ENCODE measurements at places on chromosomes 16 and 17.

GRCh38 chr16:52770828-52771227 lies 223.9 kb upstream of the TOX3 start:
- DNase-seq = no peak

DNA sequence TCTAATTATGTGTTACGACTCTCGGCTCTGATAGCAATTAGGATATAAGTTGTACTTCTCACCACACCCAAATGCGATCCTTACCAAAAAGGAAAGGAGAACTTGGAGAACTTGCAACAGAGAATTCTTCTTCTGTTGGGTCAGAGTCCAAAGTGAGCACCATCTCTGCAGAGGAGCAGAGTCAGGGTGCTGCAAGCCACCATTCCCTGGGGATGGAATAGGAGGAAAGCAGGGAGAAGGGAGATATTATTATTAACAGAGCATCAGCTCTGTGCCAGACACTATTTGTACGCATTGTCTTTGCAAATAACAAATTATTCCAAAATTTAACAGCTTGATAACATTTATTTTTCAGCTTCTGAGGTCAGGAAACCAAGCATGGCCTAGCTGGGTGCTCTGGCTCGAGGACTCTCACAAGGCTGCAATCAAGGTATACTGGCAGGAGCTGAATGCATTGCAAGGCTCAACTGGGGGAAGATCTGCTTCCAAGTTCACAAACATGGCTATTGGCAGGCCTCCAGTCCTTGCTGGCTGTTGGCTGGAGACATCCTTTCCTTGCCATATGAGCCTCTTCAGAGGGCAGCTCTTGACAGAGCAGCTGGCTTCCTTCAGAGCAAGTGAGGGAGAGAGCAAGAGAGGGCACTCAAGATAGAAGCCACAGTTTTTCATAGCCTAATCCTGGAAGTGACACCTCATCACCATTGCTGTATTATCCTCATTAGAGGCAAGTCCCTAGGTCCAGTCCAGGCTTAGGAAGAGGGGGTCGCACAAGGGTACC lies 296.2 kb upstream of the CDH5 start:
- no peak for DNase-seq

DNA sequence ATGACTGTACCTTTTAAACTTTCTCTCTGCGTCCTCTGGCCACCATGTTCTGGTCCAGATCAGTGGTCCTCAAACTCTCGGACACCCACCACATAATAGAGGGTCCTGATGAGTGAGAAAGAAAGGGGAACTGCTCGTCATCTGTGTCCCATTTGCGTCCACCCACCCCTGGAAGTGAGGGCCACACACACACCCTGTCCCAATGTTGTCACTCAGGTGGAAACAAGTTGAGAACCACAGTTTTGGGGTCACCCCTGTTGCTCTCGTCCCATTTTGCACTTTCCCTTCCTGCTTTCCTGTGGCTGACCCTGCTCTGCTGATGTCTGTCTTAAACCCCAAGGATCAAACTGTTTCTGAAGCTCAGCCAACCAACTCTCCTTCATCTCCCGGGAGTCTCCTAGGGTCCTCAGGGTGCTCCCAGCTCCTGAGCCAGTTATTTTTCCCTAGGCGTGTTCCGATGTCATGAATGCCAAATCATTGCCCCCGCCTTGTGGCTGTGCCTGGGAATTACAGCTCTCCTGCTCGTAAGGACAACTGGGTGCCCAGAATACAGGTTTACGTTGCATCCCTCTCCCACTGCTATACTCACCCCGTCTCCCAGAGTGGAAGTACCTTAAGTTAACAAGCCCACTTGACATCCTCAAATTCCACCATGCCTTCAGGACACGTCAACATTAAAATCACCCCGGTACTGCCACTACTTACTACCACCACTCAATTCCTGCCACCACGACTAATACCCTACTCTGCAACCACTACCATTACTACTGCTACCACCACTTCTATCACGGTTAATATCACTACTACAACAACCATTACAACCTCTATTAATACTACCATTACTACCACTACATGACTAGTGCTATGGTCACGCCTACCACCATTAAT lies 26.0 kb upstream of the HNF1B start:
- peak; percentile 33 for DNase-seq

GRCh38 chr17:5898406-5898805 lies 171.8 kb upstream of the WSCD1 start:
- DNase-seq = no peak

GRCh38 chr17:7295230-7296180 lies 1.1 kb upstream of the YBX2 start:
- DNase-seq = no peak

- peak; percentile 68 for DNase-seq
These were observed 51.1 kb downstream of the ADAMTS18 start for GRCh38 chr16:77383606-77384187.

GRCh38 chr16:54582631-54583250 lies 296.2 kb upstream of the IRX3 start:
- DNase-seq = no peak

- peak; percentile 85 for DNase-seq
These were observed at the start of gene CIBAR2 for GRCh38 chr16:85112364-85112763. Gene CIBAR2 (minus strand): TSS chr16:85112472. CDS start chr16:85112352, 120 bp downstream.

DNA sequence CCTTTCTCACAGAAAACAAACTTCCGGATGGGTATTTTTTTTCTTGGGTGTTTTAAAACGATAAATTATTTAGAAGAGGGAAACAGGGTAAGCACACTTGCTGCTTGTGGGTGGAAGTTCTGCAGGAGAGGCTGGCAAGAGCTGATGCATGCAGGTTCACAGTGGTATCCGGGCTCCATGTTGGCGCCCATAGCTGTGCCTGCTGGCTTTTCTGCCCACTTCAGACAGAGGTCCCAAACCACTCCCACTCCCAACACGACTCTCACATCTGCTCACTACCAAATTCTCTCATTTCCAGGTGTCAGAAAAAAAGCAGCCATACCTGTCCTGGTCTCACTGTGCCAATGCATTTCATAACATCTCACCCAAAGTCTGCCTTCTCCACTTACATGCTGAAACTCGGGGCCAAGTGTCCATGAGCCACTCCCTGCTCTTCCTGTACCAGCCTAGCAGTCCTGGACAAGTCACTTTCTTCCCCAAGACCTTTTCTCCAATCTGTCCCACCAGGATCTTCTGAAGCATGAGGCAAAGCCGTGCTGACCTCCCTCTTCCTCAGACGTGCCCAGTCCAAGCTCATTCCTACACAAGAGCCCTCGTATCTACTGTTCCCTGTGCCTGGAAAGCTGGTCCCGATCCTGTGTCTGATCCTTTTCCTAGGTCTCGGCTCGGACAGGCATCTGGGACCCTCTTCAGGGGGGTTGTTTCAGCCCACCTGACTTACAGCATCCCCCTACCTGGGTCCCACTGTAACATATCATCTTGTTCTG lies 1.5 kb downstream of the CD300LF start:
- no peak for DNase-seq

DNA sequence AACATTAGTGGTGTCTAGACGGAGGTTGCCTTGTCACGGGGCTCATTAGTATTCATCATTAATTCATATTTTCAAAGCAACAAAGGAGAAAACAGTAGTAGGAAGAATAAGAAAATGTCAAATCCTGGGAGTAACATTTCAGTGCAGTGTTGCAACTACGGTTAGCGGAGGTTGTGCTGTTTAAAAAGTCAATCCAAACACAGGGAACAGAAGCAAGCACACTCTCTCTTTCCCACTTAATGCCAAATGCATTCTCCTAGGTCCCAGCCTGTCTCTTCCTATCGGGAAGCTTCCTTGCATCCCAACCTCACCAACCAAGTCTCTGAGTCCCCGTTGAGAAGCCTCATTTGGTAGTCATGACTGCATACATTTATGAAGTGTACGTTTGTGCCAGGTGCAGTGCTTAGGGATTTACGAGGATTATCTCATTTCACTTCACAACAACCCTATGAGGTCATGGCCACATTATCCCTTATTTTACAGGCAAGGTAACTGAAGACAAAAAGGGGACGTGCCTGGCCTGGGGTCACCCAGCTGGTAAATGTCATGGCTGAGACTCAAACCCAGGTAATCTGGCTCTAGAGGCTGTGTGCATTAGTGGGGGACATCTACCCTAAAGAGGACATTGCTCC lies 283.6 kb upstream of the SALL1 start:
- DNase-seq = no peak

GRCh38 chr17:61209525-61209924 lies 190.1 kb upstream of the TBX2 start:
- peak; percentile 5 for DNase-seq

GRCh38 chr16:75580-76501 lies 2.2 kb upstream of the MPG start:
- no peak for DNase-seq
